ENCODE measurements at places on chromosomes 5 and 9.
A peak's percentile ranks its signal among the peaks of the same experiment; 100 is the strongest.

DNA sequence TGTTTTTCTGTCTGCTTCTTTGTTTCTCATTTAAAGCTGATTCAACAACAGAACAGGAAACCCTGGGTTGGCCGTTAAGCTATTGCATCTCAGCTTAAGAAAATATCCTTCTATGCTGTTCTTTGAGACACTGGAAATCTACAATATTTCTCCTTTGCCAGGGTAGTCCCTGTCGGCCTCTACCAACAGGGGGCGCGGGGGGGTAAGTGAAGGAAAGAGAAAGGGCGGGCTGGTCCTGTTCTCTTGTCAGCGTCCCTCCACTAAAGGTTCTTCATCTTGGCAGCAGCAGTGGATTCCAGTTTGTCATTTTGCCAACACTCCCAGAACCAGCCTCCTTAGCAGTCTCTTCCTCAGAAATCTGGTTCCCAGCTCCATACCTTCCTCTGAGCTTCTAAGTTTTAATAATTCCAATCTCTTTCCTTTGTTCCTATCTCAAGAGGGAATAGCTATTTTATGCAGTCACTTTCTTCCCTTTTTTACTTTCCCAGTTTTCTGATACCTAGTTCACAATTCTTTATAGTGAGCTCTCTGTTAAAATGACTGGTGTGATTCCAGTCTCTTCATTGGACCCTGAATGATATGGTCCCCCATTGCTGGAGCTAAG, 222.3 kb downstream of the GLIS3 start:
- no peak for DNase-seq

GRCh38 chr9:74447451-74448193, 49.5 kb upstream of the RORB start:
- no peak for DNase-seq

DNA sequence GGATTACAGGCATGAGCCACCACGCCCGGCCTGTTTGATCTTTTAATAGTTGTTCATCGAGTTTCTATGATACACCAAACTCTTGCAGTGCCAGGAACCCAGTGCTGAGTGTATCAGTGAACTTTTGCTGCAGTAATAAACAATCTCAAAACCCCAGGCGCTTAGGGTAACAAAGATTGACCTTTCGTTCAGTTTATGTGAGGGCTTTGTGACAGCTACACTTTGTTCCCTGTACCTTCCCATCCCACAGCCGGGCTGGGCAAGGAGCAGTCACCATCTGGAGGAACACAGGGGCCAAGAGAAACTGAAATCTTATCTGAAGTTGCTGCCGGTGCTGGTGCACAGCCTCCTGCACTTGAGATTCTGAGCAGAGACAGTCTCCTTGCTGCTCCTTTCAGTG, 17.2 kb upstream of the WNK2 start:
- DNase-seq, result no peak

- DNase-seq, result no peak
These were observed 6.1 kb upstream of the MRNIP start for GRCh38 chr5:179864686-179865085.

DNA sequence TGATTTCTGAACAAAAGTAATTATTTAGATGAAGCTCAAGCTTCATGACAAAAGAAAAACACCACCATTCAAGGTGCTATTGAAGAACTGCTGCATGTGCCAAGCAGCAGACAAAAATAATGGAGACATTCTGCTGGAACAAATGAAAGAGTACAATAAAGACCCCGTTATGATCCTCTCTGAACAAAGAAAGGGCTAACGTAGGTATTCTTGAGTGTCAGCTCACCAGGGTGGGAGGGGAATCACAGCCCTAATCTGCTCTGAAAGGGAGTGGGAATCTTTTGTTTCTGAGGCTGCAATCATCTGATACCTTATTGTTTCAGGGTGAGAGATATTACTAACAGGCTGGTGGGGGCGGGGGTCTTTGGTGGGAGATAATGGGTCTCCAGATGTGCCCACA, 15.4 kb downstream of the CEMIP2 start:
- DNase-seq, result no peak

GRCh38 chr5:90747693-90748092, 189.1 kb downstream of the ADGRV1 start:
- no peak for DNase-seq

GRCh38 chr9:123003466-123003865, 30.0 kb upstream of the GPR21 start:
- DNase-seq, result no peak

DNA sequence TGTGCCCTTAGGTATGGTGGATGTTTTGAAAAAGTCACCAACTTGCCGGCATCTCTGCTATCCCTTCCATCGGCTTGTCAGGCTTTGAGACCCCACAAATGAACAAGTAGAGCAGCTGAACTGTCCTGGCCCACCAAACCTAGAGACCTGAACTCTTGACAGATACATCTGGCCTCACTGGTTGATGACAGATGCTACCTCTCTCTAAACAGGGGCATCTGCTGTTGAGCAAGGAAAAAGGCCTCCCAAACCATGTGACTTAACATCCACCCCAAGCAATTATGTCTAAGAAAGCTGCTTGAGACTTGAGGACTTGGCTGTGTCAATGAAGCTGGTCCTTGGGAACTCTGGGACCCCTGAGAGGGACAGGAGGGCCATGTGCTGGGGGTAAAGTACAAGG, 2.3 kb downstream of the CCNI2 start:
- DNase-seq, result no peak

- DNase-seq, result no peak
These were observed 25.2 kb upstream of the OLFM1 start for GRCh38 chr9:135062254-135062653.

GRCh38 chr5:169286572-169287300, 14.2 kb downstream of the SLIT3 start:
- DNase-seq, result no peak

DNA sequence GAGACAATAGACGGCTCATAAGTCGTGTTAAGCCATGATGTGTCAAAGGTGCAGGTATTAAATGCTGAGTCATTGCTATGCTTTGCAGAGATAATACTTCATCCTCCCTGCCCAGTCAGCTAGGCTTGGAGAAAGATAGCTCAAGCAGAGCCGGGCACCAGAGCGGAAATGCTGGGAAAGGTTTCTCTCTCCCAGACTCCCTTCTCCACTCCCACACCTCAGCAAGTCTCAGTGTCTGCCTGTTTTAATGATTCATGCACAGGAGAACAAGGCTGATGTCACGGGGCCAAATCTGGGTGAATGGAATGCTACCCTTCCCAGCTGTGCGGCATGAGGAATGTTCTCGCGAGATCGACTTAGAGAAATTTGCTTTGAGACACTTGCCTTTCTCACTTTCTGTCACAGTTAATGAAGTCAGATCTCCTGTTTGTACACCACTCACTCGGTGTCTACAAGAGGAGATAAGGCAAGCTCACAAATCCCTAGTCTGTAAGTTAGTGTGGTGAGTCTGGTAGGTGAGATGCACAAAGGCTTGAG, 204.4 kb downstream of the EFNA5 start:
- no peak for DNase-seq

GRCh38 chr9:129182625-129183494, 4.8 kb upstream of the IER5L start:
- DNase-seq, result no peak

DNA sequence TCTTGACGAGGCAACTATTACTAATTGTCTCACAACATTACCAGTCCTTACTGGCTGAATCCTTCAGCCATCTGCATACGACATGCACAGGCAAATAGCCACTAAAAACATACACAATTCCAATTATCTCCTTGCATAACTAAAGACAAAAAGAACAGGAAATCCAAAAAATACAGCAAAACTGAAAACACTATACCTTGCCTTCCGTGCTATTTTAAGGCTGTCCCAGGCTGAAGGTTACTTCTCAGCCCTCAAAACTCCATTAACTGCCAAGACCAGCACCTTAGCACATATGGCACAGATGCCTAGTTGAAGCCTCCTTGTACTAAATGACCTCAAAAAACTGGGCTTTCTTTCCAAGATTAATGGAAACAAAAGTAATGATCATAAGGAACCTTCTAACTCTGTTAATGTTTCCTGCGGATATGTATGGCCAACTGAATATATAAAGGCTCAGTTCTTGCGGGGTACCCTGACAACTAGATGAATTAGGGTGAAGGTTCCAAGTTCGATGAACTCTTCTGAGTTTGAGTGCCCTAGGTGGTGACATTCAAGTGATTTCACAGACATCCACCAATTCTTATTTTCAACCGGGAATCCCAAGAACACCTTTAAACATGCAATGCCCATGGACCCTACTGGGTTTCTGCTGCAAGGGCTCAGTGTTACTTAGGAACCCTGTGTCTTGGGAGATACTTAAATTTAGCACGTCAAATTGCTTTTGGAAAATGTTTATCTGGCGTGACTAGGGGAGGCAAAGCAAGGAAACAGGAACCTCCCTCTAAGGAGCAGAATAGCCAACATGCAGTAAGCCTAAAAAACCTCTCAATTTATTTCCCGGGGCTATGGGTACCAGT, 455.3 kb downstream of the RAB3C start:
- DNase-seq, result no peak

- DNase-seq, result no peak
These were observed 7.0 kb upstream of the WHRN start for GRCh38 chr9:114511978-114512874.

DNA sequence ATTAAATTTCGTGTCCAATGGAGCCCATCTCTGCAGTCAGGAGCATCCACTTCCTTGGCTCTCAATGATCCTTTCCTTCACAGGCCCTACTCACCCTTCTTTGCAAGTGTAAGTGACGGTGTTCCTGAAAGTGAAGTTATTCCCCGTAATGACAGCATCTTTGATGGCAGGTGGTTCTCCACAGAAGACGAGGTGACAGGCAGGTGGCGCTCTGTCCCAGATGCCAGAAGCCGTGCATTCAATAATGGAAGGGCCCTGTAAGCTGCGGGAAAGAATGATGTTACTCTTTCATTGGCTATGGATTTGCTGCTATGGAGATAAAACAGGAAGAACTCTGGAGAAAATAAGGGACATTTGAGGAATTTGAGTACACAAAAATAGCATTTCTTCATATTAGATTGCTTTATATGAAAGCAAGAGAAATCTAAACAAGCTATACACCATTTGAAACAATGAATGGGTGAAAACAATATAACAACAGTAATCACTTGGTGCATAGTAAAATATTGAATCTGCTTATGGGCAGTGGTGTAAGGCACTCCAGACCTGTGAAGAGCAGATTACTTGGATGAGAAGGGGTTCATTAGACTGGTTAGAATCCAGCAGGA, 89.9 kb upstream of the TXNDC8 start:
- no peak for DNase-seq

- no peak for DNase-seq
These were observed 56.2 kb downstream of the TMOD1 start for GRCh38 chr9:97557606-97558095.

DNA sequence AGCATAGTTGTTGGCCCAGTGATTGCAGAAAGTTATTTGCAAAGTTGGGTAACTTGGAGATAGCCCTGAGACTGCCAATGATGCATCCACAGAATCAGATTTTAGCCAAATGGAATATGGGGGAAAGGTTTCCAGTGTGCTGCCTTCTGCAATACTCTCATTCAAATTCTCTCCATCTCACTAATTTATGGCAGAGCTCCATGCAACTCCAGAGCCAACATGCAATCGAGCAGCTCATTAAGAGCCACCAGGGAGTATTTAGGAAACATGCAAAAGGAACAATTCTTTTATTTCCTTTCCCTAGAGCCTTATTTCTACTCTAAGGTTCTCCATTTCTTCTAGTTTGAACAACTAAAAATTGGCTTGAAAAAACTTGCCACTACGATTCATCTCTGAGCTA, 135.9 kb upstream of the MARCHF11 start:
- no peak for DNase-seq

GRCh38 chr9:121607434-121608167, 43.8 kb upstream of the DAB2IP start:
- DNase-seq, result no peak

DNA sequence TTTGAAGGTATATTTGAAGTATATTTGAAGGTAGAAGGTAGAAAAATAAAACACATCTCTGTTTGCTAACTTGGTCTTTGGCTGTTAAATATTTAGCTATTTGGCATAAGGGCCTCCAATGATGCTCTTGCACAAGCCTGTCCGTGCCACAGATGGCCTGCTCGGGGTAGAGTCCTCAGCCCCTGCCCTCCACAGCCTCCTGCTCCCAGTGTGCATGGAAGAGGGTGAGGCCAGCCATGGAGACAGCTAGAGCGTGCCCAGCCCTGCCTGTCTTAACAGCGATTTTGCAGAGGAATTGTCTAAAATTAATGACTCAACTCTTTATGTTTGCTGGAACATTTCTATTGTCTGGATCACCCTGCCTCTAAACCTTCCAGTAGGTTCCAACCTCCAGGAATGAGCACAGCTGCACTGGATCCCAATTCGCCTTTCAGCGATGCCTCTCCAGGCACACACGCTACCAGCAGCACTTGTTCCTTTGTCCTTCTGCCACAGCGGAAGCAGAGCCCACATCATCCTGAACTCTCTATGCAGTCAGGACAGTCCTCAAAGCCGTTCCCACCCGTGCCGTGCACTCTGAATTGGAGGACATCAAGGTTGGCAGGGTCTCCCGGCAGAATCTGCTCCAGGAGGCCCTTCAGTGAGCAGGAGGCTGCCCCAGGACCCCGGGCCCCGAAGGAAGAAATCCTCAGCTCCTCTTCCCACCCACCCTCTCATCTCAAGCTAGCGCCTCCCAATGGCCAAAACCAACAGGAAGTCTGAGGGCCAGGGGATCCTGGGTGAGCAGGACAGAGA, 254.0 kb upstream of the IRX1 start:
- DNase-seq, result no peak

DNA sequence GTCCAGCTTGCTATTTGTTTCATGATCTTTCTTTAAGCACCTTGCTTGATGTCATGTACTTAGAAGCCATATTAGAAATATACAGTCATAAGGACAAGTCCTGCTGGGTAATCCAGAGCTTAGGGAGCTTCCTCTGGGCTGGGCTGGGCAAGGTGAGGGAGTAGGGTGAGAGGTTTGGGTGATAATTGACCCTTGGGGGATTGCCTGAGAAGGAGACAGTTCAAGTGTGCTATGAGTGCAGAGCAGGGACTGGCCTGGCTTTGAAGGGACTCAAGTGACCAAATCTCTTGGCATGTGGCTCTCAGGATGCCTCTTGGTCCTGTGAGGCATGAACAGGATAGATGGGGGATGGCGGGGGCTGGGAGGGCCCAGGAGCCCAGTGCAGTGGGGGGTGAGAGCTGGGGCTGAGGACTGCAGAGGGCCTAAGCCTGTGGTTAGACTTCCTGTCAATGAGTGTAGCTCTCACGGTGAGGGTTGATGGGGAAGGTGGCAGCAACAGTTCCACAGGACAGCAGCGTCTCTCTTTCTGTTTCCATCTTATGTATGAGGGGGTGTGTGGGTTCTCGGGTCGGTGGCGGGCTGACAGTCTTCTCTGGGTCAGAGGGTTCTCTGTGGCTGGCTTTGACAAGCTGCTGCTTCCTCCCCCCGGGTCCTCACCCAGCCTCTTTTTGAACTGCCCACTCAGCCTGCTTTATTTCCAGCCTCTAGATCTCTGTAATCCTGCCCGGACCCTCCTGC, 53.5 kb downstream of the RGS3 start:
- DNase-seq, result peak; percentile 53

DNA sequence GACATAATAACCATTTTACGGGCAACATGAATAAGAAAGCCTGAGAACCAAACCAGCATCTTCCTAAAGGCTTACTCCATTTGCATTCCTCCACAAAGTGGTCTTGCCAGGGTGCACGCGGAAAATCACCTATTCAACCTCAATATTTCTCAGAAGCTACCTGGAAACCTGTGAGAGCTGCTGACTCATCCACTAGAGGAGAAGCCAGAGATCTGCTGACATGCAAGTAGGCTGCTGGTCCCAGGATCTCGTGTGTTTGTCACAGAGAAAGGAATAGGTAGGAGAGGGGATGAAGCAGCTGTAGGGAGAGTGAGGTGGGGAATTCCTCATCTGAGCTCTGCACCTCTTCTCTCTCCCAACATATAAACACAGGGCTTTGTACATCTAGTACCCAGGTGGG, 138.1 kb downstream of the ADAMTS12 start:
- DNase-seq, result no peak

GRCh38 chr5:2619216-2619615, 132.3 kb downstream of the IRX2 start:
- no peak for DNase-seq
